ENCODE measurements at places on chromosomes 16 and 17.

DNA sequence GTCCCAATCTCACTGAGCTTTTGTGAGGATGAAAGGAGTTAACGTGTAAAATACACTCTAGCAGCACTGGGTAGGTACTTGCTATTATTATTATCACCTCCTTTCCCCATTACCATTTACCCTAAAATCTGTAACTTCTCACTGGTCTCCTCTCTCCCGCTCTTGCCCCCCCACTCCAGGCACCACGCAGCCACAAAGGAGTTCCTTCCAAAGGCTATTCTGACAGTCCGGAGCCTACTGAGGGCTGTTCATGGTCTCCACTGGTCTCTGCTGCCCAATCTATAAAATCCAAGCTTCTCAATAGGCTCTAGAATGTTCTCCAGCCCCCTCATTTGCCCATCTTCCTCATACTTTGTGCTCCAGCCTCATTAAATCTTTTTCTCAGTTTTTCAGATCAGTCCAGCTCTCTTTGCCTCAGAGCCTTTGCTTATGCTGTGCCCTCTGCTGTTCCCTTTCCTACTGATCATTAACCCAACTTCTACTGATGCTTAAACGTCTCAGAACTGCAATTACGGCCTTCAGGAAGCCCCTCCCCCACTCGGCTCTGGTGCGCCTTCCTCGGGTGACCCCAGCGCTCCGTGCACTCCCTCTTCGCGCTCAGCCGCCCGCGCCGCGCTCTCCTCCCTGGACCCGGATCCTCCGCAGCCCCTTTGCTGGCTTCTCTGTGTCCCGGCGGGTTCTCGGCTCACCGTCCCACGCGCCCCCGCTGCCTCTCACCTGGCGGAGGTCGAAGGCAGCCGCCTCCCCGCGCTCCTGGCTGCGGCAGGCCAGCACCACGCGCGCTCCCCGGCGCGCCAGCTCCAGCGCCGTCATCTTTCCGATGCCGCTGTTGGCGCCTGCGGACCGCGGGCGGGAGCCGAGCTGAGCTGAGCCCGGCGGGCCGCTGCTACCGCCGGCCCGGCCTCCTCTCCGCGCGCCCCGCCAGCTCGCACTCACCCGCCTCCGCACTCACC, 737 bp downstream of the DHRS13 start:
- DNase-seq: peak; percentile 33

DNA sequence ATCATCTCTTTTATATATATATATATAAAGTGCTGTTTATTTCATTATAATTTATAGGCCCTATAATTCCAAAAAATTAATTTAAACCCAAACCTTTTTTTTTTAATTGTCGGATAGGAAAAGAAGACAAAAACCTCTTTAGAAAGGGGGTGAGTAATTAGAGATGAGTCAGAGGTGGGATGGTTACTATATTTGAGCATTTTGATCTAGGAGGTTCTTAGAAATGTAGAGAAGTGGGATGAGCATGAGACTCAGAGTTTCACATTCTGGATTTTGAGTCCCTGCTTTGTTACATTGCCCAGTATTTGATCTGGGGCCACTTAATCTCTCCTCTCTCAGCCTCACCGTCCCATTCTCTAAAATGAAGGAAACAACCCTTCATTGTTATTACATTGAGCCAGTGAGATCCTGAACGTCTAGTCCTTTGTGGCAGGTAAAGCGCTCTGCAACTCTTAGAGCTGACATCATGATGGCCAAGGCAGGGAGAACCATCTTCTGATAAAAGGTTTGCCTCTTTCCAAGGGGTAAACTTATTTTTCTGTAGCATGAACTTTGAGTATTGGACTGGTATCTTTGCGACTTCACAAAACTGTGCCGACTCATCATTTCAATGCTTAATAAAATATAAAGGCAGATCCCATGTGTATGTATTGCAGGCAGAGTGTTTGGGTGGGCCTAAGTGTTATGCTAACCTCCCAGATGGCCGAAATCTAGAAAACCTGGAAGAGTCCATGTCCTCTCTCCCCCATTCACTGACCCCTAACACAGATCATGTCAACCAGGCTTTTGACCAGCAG, 21.3 kb downstream of the HS3ST3B1 start:
- no peak for DNase-seq

DNA sequence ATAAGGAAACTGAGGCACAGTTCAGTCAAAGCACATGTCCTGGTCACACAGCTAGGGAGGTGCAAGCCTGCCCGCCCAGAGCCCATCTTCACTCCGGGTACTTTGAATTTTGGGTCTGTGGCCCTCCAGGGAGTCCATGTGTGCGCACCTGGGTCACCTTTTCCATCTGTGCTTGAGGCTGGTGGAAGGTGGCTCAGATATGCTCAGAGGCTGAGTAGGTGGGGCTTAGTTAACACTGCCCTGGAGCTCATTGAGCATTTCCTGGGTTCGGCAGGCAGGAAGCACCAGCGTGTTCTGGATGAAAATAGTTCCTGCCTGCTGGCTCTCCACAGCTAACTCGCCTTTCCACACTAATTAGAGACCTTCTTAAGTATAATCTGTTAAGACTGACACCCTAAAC, 19.2 kb downstream of the FAM234A start:
- no peak for DNase-seq

- DNase-seq: no peak
These were observed 693 bp downstream of the CLDN7 start for GRCh38 chr17:7261379-7262191.

DNA sequence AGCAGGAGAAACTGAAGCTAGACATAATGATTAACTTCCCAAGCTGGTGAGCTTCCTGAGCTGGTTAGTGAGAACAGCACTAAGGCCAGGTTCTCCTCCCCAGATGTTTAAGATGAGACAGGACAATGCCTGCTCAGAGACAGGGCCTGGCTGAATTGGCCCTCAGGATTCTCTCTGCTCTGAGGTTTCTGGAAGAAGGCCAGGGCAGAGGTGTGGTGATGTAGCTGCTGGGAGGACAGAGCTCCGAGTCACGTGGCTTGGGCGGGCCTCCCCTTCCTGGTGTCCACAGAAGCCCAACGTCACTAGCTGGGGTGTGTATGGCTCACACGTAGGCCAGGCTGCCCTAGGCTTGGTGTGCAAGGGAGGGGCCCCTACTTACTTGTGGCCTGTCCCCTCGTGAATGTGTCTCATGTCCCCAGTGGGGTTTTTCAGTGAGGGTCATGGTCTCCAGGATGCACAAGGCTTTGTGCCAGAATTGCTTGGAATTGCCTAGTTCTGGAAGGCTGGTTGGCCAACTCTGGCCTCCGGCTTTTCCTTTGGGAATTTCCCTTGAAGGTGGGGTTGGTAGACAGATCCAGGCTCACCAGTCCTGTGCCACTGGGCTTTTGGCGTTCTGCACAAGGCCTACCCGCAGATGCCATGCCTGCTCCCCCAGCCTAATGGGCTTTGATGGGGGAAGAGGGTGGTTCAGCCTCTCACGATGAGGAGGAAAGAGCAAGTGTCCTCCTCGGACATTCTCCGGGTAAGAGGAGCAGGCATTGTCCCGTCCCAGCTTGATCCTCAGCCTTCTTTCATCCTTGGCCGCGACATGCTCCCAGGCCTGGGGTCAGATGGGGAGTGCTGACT, 3.4 kb downstream of the NOD2 start:
- no peak for DNase-seq

GRCh38 chr17:63696381-63696961, 3.5 kb downstream of the LIMD2 start:
- no peak for DNase-seq

GRCh38 chr17:82815790-82816305, 24.0 kb downstream of the ZNF750 start:
- DNase-seq: no peak

Measured in stimulated activated CD8-positive, alpha-beta memory T cell treated with anti-CD3 and anti-CD28 coated beads, Interleukin-4, amount 100 ng/mL, for 1 hour (primary cell).